ENCODE measurements at places on chromosomes 3 and 15.
A peak's percentile ranks its signal among the peaks of the same experiment; 100 is the strongest.

DNA sequence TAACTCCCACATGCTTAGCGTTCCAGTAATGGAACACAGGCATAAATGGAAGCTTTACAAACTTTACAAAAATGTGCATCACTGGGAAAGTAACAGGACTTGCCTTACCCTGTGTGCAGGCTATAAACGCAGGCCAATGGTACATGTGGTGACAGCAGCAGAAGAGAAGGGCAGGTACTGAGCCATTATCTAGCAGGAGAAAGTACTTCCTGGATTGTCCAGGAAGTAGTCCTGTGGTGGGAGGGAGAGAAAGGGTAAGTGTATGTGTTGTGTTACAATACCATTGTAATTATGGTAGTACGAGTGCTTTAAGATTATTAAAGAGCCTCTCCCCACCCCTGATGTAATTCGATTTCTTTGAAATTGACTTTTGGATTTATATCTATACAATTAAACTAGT, 5.3 kb downstream of the ATP1B3 start:
- no peak for DNase-seq

- no peak for DNase-seq
These were observed 35.5 kb upstream of the HCLS1 start for GRCh38 chr3:121696186-121696585.

DNA sequence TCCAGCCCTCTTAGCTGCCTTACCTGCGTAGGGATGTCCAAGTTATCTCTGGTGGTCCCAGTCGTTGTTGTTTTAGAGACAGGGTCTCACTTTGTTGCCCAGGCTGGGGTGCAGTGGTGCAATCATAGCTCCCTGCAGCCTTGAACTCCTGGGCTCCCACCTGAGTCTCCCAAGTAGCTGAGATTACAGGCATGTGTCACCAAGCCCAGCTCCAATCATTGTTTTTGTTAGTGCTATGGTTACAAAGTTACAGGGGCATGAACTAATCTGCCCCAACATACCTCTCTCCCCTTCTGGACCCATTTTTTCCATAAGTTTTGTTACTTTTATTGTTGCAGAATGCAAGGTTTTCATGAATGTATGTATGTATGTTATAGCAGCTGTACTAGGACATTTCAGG, 54.7 kb downstream of the CTDSPL2 start:
- DNase-seq, result no peak

DNA sequence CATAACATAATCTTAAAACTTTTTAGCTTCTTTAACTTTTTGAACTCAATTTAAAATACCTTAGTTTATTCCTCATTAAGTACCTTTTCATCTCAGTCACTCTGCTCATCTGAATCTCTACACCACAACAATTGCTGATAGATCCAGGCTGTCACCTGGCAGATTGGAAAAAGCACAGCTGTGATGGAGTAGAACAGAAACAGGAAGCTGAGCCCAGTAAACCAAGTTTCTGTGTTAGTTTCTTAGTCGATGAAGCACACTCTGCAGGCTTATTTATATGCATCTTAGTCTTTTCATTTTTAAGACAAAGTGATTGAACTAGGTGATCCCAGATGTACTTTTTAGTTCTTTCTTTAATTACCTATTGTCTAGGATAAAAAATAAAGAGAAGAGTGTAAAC, 1398.0 kb upstream of the ALCAM start:
- DNase-seq, result no peak

- DNase-seq, result peak; percentile 49
These were observed 67.6 kb downstream of the FNDC3B start for GRCh38 chr3:172106989-172107388.

DNA sequence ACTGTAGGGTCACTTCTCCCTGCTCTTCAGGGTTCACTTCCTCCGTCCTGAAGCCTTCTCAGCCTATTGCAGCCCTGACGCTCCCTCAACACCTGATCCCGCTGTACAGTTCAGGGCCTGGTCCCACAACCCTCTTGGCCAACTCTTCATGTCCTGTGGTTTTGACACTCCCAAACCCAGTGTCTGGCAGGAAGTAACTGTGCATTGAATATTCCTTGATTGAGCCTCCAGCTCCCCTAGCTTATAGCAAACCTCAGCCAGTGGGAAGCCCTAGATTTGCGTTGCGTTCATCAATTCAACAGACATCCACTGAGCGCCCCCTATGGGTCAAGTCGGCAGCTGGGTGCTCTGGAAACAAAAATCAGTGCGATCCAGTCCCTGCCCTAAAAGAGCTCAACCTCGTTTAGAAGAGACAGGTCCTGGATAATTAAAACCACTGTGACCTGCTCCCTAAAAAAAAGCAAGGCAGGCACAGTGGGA, 13.5 kb downstream of the UBAP1L start:
- peak; percentile 12 for DNase-seq

GRCh38 chr3:102492300-102492699, 57.5 kb downstream of the ZPLD1 start:
- DNase-seq, result no peak

DNA sequence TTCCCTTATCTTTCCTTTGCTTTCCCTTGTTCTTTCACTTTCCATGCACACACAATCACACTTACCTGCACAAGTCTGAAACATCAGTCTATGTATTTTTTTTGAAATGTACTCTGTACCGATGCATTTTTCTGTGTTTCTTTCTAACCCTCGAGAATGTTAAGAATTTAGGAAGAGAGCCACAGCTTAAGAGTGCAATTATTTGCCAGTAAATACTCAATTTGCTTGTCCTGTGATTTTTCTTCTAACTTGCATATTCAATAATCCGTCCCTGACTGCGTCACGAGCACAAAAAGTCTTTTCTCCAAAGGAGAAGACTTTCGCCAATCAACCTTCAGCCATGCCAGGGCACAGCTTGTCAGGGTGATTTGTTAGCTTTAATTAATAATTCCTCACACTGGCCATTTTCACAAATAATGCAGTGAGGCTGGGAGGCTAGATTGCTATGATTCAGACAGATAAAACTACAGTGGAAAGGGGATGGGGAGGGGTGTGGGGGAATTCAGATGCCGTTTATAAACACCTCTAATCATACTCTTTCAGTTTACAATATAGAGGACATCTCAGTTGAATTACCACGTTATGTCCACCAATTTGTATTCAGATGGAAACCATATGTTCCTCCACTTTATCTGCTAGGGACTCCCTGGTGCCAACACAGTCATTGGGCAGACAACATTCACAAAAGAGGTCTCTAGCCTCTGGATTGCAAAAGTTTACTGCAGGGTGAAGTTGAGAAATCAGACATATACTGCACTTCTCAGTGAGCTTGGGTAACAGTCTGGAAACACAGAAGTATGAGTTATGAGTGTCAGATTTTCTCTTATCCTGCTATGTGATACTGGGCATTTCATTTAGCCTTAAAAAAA, 388.0 kb downstream of the ZBTB20 start:
- DNase-seq, result no peak

DNA sequence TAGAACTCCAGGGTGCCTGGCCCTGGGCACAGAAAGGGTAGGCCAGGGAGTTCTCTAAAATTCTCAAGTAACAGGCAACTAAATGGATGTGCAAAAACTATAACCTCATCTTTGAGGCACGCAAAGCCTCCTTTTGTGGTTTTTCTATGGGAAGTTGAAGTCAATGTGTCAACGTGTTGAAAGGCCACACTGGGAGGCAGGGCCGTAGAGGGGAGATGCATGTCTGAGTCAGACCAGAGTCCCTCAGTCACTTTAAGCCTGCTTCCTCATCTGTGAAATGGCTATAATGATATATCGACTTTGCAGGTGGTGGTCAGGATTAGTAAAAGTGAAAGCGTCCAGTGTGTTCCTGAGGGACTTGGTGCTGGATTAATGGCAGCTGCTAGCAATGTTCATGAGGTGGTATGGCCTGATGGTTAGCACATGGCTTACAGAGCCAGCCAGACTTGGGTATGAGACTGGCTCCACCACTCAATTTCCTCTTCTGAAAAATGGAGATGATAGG, 17.0 kb downstream of the TGM5 start:
- DNase-seq, result no peak

GRCh38 chr15:68335251-68335650, 57.7 kb downstream of the FEM1B start:
- DNase-seq, result no peak

- no peak for DNase-seq
These were observed 908 bp upstream of the RAB43 start for GRCh38 chr3:129122412-129123011.

DNA sequence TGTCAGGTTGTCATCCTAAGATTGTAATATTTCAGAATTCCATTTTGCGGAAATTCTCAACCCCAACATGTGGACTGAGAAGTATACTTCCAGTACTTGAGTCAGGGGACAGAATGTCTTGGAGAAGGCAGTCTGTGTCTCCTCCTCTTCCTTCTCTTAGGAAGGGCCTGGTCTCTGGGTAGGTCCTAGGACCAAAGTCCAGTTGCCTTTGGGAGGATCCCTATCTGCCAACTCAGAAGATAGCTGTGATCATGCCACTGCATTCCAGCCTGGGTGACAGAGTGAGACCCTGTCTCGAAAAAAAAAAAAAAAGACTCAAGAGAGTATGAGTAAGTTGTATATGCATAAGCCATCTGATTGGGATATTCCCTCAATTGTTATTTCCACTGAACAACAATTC, 23.9 kb upstream of the FAM3D start:
- no peak for DNase-seq

Measured in stimulated activated CD4-positive, alpha-beta T cell treated with anti-CD3 and anti-CD28 coated beads, Interleukin-2, amount 100 ng/mL, for 4 hours (primary cell).